Airway epithelial cell (primary cell): ENCODE measurements at places on chromosomes 11 and 22. TPM values are rescaled to one million over a fixed set of nuclear protein-coding genes. Genes with fewer than 3 reads are reported as not detected.

Gene C11orf87
- 0.09 and 0.14 TPM in 2 replicates for total RNA-seq

Gene TMEM258
- 48.7 and 75.7 TPM in 2 replicates for total RNA-seq

Gene APOBEC3H
- 0.28 TPM in 1 of 2 replicates, not detected in the other for total RNA-seq

Gene MAPK11
- 3.5 and 7.8 TPM in 2 replicates for total RNA-seq

Gene KRTAP5-8
- total RNA-seq = not detected in 2 replicates

Gene PRR33
- not detected in 2 replicates for total RNA-seq

Gene MMP12
- not detected in 2 replicates for total RNA-seq

Gene CRYAB
- 4.2 and 16.6 TPM in 2 replicates for total RNA-seq

Gene C11orf52
- total RNA-seq = 3.0 and 5.9 TPM in 2 replicates

Gene MOV10L1
- total RNA-seq = 0.07 and 0.98 TPM in 2 replicates

Gene CASP1
- total RNA-seq = 17.7 and 17.9 TPM in 2 replicates

Gene ELMOD1
- not detected in 2 replicates for total RNA-seq

Gene IGLL1
- total RNA-seq = not detected in 2 replicates

Gene CCDC81
- 0.28 and 0.37 TPM in 2 replicates for total RNA-seq

Gene OTOG
- total RNA-seq = not detected in 2 replicates

Gene NCAM1
- not detected in 2 replicates for total RNA-seq

Gene CDCA5
- 13.9 and 14.8 TPM in 2 replicates for total RNA-seq

Gene HORMAD2
- not detected in 2 replicates for total RNA-seq

Gene TENM4
- total RNA-seq = 4.2 and 19.3 TPM in 2 replicates

Gene MAPK8IP2
- 0.35 and 0.65 TPM in 2 replicates for total RNA-seq

Gene OR8D4
- not detected in 2 replicates for total RNA-seq

Gene SCGB1C1
- not detected in 2 replicates for total RNA-seq

Gene CD3E
- not detected in 2 replicates for total RNA-seq

Gene SLC29A2
- total RNA-seq = 5.9 and 8.7 TPM in 2 replicates

Gene OSBPL5
- 14.6 and 20.1 TPM in 2 replicates for total RNA-seq

Gene PTPRCAP
- 0.33 TPM in 1 of 2 replicates, not detected in the other for total RNA-seq

Gene MMP3
- total RNA-seq = 0.05 and 0.21 TPM in 2 replicates

Gene GDPD4
- total RNA-seq = not detected in 2 replicates

Gene BAIAP2L2
- 0.35 and 0.51 TPM in 2 replicates for total RNA-seq

Gene SUSD2
- total RNA-seq = 1.3 and 1.7 TPM in 2 replicates

Gene C1QTNF4
- total RNA-seq = 0.09 and 0.92 TPM in 2 replicates

Gene CASP5
- total RNA-seq = not detected in 2 replicates

Gene SNRPD3
- total RNA-seq = 183 and 241 TPM in 2 replicates

Gene CNGA4
- total RNA-seq = not detected in 2 replicates

Gene OSM
- not detected in 2 replicates for total RNA-seq

Gene ABCC8
- total RNA-seq = 0.42 TPM in 1 of 2 replicates, not detected in the other

Gene MAJIN
- not detected in 2 replicates for total RNA-seq

Gene RIBC2
- total RNA-seq = 0.42 and 0.46 TPM in 2 replicates

Gene CCDC188
- not detected in 2 replicates for total RNA-seq

Gene ISX
- not detected in 2 replicates for total RNA-seq

Gene OR6A2
- not detected in 2 replicates for total RNA-seq
